IPS DF 6.9 (cell line): ENCODE measurements at places on chromosomes 6 and 20.

DNA sequence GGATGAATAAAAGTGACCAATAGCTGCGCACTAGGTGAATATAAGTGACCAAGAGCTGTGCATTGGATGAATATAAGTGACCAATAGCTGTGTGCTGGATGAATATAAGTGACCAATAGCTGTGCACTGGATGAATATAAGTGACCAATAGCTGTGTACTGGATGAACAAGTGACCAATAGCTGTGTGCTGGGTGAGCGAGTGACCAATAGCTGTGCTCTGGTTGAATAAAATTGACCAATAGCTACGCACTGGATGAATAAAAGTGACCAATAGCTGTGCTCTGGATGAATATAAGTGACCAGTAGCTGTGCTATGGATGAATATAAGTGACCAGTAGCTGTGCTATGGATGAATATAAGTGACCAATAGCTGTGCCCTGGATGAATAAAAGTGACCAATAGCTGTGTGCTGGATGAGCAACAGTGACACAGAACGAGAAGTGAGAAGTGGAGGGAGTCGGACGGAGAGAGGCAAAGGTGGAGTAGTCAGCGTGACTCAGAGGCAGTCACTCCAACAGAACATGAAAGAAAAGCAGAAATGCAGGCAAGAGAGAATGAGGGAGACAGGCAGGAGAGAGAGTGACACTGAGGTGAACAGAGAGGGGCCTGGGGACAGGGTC, 38.5 kb downstream of the RBM38 start:
- DNase-seq = no peak

- no peak for DNase-seq
Observed at GRCh38 chr6:68059899-68060298, 575.2 kb upstream of the ADGRB3 start.

GRCh38 chr6:25387911-25388310, 108.7 kb downstream of the CARMIL1 start:
- no peak for DNase-seq

DNA sequence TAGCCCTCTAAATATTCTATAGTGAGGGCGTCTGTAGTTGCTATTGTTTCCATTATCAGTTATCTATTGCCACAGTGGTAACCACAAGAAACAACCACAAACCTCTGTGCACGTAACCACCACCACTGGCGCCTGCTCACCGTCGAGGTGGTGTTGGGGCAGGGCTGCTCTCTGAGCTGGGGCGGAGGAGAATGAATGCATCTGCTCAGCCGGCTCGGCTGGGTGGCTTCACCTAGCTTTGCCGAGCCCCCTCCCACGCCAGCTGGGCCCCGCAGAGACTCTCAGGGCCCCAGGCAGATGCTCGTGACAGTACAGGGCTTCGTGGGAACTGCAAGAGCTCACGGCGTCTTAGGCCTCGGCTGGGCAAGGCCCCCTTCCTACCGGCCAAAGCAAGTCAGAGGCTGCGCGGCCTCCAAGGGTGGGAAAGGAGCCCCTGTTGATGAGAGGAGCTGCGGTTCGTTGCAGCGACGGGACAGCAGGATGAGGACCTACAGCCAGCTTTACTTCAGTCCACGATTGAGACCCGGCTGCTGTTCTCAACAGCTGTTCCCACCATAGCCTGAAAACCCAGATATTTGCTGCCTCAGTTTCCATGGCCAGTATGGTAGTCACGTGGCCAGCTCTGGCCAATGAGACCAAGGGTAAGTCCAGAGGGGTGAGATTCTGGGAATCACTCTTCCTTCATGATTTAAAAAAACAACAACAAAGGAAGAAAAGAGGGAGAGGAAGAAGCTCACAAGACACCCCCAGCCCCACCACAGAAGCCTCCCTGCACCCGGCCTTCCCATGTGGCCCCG, 120.2 kb upstream of the AFDN start:
- no peak for DNase-seq

DNA sequence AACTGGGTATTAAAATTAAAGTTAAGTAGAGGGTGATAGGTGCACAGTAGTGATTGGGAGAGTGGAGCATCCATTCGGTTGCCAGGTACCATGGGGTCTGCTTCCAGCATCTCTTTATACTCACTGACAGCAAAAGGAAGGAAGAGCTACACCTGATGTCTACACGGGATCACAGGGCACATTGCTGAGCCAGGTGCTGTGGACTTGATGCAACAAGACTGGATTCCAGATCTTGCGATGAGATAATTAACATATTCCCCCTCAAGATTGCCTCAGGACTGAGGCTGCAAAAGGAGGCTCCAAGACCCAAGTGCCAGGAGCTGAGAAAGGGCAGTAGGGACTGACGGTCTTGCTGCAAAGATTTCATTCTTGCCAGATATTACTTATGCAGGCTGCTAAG, 72.6 kb downstream of the PXDC1 start:
- no peak for DNase-seq

GRCh38 chr6:20403766-20404640, 2.3 kb downstream of the E2F3 start:
- no peak for DNase-seq
